ENCODE measurements at places on chromosomes 2 and 18. TPM values are rescaled to one million over a fixed set of nuclear protein-coding genes. Genes with fewer than 3 reads are reported as not detected.

- no peaks in the 10 kb centered on the region for H3K27me3 ChIP-seq
- H3K36me3 ChIP-seq: peaks cover 31% of the 10 kb centered on the region
- no peak for DNase-seq
- peaks cover 18% of the 10 kb centered on the region for H3K4me1 ChIP-seq
- H3K27ac ChIP-seq: peak overlapping the region; percentile 73
Observed at GRCh38 chr2:218255446-218255845, 5.4 kb upstream of the GPBAR1 start.

DNA sequence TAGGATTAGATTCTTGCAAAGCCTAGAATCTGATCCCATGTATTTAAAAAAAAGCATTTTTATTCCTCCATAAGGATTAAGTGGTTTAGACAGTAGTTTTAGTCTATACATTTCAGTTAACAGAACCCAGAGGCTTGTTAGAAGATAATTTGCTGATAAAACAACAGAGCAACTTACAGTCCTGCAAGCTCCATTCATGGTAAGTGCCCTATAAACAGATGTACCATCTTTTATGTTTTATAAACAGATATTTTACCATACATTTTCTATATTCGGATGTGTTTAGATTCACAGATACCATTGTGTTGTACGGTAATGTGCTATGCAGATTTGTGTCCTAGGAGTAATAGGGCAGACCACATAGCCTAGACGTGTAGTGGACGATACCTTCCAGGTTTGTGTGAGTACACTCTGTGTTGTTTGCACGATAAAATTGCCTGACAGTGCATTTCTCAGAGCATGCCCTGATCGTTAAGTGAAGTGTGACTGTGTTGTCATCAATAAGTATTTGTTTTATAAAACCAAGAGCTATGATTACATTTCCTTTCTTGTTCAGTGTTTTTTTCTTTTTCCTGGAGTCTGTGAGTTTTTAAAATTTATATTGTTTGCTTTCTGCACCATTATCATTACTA, 54.2 kb downstream of the CERS6 start:
- no peak overlapping the region for H3K4me3 ChIP-seq
- H3K27ac ChIP-seq: no peak overlapping the region

DNA sequence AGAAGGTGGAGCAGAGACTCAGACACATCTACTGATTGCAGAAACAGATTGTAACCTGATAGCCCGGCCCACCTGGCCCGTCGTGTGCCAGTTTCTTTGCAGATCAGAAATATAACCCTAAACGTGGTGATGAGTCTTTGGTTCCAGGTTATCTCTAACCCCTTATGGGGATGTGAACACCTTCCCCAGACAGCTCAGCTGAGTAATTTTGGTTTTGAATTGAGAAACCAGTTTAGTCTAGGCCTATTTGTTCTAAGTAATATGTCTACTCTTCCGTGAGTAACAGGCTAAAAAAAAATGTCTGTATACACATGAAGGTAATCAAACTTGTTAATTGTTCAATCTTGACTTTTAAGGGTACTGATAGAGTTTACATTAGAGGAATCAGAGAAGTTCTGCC, 35.7 kb downstream of the RASGRP3 start:
- H3K27ac ChIP-seq: no peak overlapping the region
- H3K36me3 ChIP-seq: peaks cover 6% of the 10 kb centered on the region
- no peaks in the 10 kb centered on the region for H3K27me3 ChIP-seq
- no peak overlapping the region for H3K4me3 ChIP-seq
- no peaks in the 10 kb centered on the region for H3K4me1 ChIP-seq

- peaks cover 7% of the 10 kb centered on the region for H3K4me1 ChIP-seq
- H3K36me3 ChIP-seq: no peaks in the 10 kb centered on the region
- H3K27ac ChIP-seq: no peak overlapping the region
- H3K27me3 ChIP-seq: no peaks in the 10 kb centered on the region
- DNase-seq: no peak
Observed at GRCh38 chr2:149536649-149537048, 50.9 kb downstream of the MMADHC start.

DNA sequence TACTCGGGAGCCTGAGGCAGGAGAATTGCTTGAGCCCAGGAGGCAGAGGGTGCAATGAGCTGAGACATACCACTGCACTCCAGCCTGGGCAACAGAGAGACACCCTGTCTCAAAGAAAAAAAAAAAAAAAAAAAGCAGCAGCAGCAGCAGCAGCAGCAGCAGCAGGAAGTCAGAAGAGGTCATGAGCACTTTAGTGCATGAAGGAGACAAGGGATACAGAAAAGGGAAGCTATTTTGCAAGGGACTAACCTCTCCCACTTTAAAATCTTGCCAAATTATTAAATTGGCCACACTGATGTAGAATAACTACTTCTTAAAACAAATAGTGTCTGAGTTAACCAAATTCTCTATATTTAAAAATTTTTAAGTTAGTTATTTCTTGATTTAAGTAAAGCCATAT, 113.4 kb upstream of the PDE1A start:
- no peak overlapping the region for H3K4me3 ChIP-seq
- H3K36me3 ChIP-seq: no peaks in the 10 kb centered on the region
- H3K27ac ChIP-seq: no peak overlapping the region

- H3K4me3 ChIP-seq: no peak overlapping the region
- DNase-seq: peak; percentile 40
Observed at GRCh38 chr2:147989809-147990403, 30.6 kb downstream of the ORC4 start.

GRCh38 chr2:52456561-52457377, 1310.8 kb upstream of the CHAC2 start:
- H3K4me1 ChIP-seq: no peaks in the 10 kb centered on the region
- H3K36me3 ChIP-seq: no peaks in the 10 kb centered on the region
- H3K4me3 ChIP-seq: no peak overlapping the region

GRCh38 chr2:60586081-60586480, 32.6 kb upstream of the BCL11A start:
- DNase-seq: no peak
- H3K4me3 ChIP-seq: no peak overlapping the region
- no peaks in the 10 kb centered on the region for H3K36me3 ChIP-seq
- no peak overlapping the region for H3K27ac ChIP-seq

DNA sequence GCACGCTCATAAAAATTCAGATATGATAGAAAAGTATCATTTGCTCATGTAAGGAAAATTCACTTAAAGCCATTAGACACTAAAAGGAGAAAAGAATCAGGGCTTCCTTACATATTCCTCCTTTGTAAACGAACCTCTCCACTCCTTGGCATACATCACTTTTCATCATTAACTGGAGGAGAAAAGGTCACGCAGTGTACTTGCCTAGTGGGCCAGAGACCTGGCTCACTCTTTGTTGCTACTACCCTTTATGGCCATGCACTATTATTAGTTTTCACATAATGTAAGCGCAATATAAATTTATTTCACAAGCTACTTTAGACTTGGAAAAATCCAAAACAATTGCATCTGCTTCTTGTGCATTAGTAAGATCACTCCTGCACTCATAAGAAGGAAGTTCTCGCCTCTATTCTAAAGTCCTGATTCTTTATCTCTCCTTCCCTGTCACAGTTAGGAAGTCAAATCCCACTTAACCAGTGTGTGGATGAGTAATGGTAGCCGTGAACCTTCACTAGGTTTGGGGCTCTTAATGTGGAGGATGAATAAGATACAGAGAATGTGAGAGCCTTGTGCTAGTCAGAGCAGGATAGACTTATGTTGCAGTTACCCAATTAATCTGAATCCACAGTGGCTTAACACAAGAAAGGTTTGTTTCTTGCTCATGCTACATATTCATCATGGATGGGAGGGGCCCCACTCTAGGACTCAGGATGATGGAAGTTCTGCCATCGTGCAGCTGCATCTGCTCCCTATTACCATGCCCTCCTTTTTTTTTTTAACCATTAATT, 115.0 kb upstream of the GLS start:
- H3K4me3 ChIP-seq: no peak overlapping the region
- H3K27ac ChIP-seq: no peak overlapping the region
- no peaks in the 10 kb centered on the region for H3K36me3 ChIP-seq
- H3K4me1 ChIP-seq: peaks cover 44% of the 10 kb centered on the region
- no peaks in the 10 kb centered on the region for H3K27me3 ChIP-seq

DNA sequence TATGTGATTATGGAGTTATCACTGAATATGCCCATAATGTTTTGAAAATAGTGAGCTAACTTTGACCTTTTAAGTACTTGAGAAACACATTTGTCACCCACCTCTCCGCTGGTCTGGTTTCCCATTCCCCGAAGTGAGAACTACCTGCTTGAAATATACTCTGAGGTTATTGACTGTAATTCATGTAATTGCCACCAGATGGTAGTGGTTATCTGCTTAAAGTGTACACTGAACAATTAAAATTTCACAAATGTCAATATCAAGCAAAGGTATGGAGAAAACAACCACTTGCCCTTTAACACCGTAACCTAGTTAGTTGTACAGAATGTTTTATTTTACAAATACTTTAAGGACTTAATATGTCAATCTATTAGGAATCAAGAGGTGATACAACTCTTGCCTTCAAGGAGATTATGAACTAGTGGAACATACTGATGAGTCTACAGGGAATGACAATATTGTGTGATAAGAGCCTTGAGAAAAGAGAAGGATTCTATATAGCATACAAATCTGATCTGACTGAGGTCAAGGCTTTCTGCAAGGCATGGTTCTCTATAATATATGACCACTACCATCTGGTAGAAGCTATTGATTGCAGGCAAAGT, 316.8 kb upstream of the KCNH7 start:
- no peak overlapping the region for H3K27ac ChIP-seq
- no peak for DNase-seq
- H3K4me1 ChIP-seq: no peaks in the 10 kb centered on the region

GRCh38 chr2:172680436-172681068, 55.1 kb upstream of the RAPGEF4 start:
- no peak for DNase-seq
- peaks cover 1% of the 10 kb centered on the region for H3K27me3 ChIP-seq
- H3K36me3 ChIP-seq: no peaks in the 10 kb centered on the region
- no peak overlapping the region for H3K4me3 ChIP-seq
- no peak overlapping the region for H3K27ac ChIP-seq
- peaks cover 4% of the 10 kb centered on the region for H3K4me1 ChIP-seq

DNA sequence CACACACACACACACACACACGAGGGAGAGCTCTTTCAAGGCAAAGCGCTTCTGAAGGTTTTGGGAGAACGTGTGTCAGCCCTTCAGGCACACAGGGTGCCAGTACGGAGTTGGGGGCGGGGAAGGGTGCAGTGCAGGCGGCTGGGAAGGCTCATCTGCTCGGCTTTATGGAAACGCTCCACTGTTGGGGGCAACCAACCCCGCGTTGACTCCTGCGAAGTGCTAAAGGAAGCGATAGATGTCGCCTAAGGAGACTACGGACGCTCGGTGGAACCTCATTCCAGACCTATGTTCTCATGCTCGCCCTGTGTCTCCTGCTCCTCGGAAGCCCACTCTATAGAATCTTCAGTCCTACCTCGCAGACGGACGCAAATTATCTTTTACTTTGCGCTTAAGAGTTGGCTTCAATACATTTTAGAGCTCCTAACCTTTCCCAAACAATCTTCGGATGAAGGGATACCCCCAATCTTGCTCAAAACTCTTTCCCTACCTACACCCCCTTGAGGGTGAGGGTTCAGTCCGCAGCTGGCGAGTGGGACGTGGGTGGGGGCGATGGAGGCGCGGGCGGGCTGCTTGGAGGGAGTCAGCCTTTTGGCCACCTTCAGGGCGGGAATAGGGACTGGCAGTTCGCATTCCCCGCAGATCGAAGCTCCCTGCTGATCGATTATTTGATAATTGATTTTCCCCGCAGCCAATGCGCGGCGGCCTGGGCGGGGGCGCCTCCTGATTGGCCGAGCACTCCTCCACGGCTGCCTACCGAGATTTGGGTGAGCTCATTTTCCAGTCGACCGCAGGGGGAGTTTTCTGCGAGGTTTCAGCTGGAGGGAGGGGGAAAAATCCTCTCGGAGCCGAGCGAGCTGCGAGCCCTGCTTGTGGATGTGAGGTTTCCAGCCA, 1.9 kb upstream of the MEIS1 start:
- no peak overlapping the region for H3K27ac ChIP-seq
- H3K4me1 ChIP-seq: peaks cover 28% of the 10 kb centered on the region
- H3K36me3 ChIP-seq: no peaks in the 10 kb centered on the region
- peak overlapping the region; percentile 68 for H3K4me3 ChIP-seq

TTN gene
- total RNA-seq: 0.91 TPM

OLA1 gene
- 140 TPM for total RNA-seq

TIA1 gene
- total RNA-seq: 83.9 TPM

UGT1A3 gene
- total RNA-seq: not detected

REG3A gene
- total RNA-seq: not detected

RUFY4 gene
- 1.8 TPM for total RNA-seq

CEP192 gene
- 33.6 TPM for total RNA-seq
